Activated CD8-positive, alpha-beta T cell treated with anti-CD3 and anti-CD28 coated beads, Interleukin-2, amount 10 ng/mL, durations not matched to agents 7 days and 5 days (primary cell): ENCODE measurements at places on chromosomes 1 and 21. TPM values are rescaled to one million over a fixed set of nuclear protein-coding genes. Genes with fewer than 3 reads are reported as not detected.

The NEK2 gene
- 52.6 TPM for total RNA-seq

The NUF2 gene
- 81.1 TPM for total RNA-seq

GRCh38 chr1:147169840-147170674, 2.2 kb downstream of the PRKAB2 start:
- no peak for DNase-seq

- no peak for DNase-seq
Measured at GRCh38 chr1:187451238-187451637, 622.5 kb downstream of the PLA2G4A start.

DNA sequence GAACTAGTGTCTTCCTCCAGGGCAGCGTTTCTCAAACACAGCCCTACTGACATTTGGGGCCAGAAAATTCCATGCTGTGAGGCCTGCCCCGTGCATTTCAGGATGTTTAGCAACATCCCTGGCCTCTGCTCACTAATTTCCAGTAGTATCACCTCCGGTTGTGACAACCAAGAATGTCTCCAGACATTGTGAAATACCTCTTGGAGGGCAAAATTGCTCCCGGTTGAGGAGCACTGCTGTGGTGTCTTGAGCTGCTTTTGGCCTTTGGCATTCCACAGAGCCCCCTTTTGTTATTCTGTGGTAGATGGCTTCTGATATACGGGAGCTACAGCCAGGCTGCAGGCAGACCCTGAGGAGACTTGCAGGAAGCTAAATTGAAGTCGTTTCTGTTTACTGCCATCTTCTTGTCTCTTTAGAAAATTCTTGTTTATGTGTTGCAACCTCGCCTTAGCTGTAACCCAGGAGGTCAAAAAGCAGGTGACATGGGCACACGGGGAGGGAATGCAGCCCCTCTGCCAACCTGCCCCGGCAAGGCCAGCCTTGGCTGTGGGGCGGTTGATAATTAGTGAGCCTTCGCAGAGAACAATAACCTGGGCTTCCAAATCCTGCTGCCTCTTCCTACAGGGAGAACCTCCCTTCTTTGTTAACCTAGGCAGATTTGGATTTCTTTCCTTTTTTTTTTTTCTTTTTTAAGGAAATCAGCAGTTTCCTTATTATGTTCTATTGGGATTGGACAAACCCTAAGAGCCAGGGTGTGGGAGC, 74.7 kb upstream of the AKT3 start:
- no peak for DNase-seq

- no peak for DNase-seq
Measured at GRCh38 chr1:236297161-236297560, 15.4 kb upstream of the ERO1B start.

GRCh38 chr1:205610901-205611466, 20.8 kb downstream of the ELK4 start:
- no peak for DNase-seq

- no peak for DNase-seq
Measured at GRCh38 chr1:170680428-170680827, 16.5 kb downstream of the PRRX1 start.

DNA sequence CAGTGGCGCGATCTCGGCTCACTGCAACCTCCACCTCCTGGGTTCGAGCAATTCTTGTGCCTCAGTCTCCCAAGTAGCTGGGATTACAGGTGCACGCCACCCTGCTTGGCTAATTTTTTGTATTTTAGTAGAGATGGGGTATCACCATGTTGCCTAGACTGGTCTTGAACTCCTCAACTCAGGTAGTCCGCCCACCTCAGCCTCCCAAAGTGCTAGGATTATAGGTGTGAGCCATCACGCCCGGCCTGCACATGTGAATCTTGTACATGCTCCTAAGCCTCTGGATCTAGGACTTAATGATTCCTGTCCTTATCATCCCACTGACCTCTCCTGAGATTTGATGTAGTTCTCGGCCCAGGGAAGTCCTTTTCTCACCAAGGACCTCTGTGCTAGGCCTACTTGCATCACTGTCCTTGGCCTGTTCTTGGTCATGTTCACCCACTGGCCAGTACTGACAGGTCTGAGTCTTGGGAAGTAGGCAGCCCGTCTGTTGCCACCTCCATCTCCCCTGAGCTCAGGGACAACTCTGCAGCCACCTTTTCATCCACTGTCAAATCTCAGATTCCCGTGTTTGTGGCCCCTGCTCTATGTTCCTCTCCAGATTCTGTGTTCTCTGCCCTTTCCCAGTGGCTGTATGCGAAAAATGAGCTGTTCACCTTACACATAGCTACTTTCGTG, 9.4 kb downstream of the HYI start:
- no peak for DNase-seq
